SW 1271 (cell line): ENCODE measurements at places on chromosomes 11 and 22.

DNA sequence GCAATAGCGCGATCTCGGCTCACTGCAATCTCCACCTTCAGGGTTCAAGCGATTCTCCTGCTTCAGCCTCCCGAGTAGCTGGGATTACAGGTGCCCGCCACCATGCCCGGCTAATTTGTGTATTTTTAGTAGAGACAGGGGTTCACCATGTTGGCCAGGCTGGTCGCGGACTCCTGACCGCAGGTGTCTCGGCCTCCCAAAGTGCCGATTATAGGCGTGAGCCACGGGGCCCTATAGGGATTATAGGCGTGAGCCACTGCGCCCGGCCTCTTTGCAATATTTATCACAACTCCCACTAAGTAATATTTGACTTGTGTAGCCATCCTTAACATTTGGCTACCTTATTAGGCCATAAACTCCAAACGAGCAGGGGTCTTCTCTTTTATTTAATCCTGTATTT lies 879 bp upstream of the CUL5 start:
- DNase-seq: no peak

- peak; percentile 58 for DNase-seq
These were observed 66.3 kb downstream of the C11orf91 start for GRCh38 chr11:33634291-33634834.

DNA sequence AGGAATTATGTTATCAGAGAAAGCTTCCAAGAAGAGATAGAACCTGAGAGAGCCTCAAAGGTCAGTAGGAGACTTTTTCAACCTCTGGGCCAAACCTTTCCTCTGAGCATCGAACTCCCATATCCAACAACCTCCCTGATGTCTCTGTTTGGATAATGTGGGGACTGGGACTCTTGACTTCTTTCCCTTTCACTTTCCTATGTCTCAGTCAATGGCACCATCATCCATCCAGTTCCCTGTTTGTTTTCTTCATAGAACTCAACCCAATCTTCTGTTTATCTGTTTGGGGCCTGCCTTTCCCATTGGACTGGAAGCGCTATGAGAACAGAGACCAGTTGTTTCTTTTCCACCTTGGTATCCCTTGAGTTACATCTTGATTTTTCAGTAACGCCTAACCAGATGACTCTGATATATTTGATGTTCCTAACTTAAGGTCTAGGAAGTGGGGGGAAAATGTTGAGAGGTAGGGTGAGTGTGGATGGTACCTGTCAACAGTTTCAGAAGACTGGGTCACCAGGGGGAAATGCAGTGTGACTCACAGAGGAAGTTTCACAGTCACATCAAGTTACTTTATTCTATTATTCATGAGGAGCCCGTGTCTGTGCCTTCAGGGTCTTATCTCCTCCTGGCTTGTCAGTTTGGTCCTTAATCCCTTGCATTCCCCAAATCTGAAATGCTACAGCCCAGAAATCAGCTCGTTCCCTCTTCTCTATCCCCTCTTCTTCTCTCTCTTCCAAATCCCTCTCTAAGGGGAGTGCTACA lies 4.5 kb upstream of the KCNE3 start:
- no peak for DNase-seq

- DNase-seq: no peak
These were observed 68.5 kb upstream of the IGLL5 start for GRCh38 chr22:22818861-22819855.

GRCh38 chr22:28430466-28431025 lies 249.1 kb downstream of the TTC28 start:
- DNase-seq: no peak

- DNase-seq: no peak
These were observed 5.9 kb upstream of the CAT start for GRCh38 chr11:34432822-34433221.

DNA sequence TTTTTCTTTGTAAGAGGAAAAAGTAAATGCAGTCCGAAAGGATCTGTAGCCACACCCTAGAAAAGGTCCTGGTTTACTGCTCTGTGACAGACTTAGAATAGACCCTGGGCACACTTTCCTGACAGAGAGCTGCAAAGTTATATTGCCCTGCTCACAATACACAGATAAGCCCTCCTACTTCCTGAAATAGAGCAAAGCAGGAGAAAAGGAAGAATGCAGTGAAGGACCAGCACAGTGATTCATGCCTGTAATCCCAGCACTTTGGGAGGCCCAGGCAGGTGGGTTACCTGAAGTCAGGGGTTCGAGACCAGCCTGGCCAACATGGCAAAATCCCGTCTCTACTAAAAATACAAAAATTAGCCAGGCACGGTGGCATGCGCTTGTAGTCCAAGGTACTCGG lies 2.2 kb downstream of the CYB561A3 start:
- DNase-seq: no peak

- DNase-seq: no peak
These were observed 70.5 kb downstream of the LUZP2 start for GRCh38 chr11:24567380-24567779.

GRCh38 chr11:2002042-2002776 lies 4.6 kb upstream of the H19 start:
- DNase-seq: no peak

- DNase-seq: no peak
These were observed 14.5 kb downstream of the SEPTIN3 start for GRCh38 chr22:41983513-41984405.

GRCh38 chr11:78203184-78203583 lies 14.5 kb downstream of the USP35 start:
- DNase-seq: no peak

GRCh38 chr11:46336563-46337180 lies 10.6 kb upstream of the DGKZ start:
- DNase-seq: no peak

- DNase-seq: no peak
These were observed 11.2 kb downstream of the NLRP14 start for GRCh38 chr11:7031471-7031871.

DNA sequence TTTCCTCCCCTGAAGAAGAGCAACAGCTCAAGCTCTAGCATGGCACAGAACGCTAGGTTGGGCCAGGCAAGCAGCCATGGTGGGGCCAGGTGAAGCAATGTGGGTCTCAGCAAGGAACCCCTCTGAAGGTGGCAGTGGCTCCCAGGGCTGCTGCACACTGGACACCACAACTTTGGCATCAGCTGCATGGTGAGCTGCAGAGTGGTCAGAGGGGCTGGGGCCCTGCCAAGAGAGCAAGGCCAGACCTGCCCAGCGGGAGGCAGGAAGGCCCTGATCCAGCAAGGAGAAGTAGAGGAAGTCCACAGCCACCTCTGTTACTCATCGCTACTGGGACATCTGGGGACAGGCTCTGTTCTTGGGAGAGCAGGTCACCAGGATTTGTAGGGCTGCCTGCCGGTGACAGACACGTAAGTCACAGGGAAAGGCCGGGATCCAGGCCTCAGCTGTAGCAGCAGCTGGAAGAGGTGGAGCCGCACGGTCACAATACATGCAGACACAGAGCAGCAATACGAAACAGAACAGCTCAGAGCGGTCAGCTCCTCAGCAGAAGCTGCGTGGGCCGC lies 12.4 kb downstream of the CYB561A3 start:
- no peak for DNase-seq

DNA sequence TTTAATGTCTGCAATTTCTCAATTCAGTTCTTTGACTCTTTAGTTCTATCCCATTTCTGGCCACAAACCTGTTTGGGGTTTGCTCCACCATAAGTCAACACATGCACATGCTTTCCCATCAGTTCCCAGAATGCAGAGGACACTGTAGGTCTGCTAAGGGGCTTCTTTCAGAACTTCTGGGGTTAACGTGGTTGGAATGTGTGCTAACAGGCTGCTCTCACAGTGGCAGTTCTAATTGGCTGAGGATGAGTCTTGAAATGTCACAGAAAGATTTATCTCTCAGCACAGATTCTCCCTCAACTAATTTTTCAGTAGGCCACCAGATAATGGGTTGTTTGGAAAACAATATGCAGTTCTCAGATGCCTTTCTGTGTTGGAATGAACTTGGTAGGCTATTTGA lies 703.4 kb downstream of the NTM start:
- DNase-seq: no peak

DNA sequence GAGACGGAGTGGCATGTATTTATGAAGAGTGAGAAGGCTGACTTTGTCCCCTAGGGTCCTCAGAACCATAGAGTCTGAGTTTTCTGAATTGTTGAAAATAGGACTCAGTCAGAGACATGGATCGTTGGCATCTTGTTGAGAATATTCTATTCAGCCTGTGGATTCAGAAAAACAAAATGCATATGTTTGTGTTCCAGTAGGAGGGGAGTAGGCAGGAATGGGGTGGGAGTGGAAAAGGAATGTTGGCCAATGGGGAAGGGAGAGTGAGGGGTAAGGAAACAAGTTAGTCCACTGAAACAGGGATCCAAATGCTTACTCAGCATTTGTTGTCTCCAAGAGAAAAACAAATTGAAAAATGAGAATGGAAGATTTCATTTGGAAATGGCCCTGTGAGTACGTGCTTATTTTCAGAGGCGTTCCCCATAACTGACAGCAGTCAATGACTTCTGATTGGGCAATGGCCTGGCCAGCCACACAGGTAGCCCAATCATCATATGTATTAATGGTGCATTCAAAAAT lies 14.7 kb downstream of the BARX2 start:
- DNase-seq: no peak

- DNase-seq: no peak
These were observed 1497.0 kb upstream of the TENM4 start for GRCh38 chr11:80937842-80938241.

GRCh38 chr22:46322711-46323110 lies 12.8 kb upstream of the TRMU start:
- no peak for DNase-seq

- no peak for DNase-seq
These were observed 148.2 kb downstream of the PARVA start for GRCh38 chr11:12525466-12526055.

- DNase-seq: no peak
These were observed 30.7 kb upstream of the ARFGAP3 start for GRCh38 chr22:42887523-42888507.

GRCh38 chr11:123351375-123351774 lies 78.7 kb upstream of the GRAMD1B start:
- no peak for DNase-seq

DNA sequence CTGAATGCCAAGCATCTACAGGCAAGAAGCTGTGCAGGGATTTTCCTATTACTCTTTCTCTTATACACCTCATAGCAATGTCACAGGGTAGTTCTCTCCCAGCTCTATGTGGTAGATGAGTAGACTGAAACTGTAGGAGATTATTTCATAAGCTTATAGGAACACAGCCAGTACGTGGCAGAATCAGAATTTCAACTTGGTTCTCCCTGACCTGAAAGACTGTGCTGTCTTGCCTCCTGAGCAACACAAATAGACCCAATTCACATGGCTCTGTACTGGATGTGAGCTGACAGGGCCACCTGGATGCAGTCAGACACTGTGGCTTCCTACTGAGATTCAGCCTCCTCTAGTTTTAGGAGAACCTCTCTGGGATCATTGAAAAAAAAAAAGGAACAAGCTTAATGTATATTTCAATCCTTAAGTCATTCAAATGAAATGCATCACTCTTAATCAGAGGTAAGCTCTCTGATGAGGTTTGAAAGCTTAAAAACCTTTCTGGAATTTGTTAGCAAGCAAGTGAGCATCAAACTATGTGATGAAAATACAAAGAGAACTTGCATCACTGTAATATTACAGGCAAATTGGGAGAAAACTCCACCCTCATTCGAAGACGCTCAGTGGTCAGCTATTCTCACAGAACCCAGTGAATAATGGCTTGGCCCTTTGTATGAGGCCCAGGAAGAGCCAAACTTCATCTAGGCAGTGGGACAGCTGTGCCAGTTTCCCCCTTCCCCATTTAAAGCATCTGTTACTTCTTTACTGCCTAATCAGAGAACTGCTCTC lies 1039.3 kb downstream of the NTM start:
- DNase-seq: no peak
